ENCODE measurements at places on chromosomes 5 and 9.

DNA sequence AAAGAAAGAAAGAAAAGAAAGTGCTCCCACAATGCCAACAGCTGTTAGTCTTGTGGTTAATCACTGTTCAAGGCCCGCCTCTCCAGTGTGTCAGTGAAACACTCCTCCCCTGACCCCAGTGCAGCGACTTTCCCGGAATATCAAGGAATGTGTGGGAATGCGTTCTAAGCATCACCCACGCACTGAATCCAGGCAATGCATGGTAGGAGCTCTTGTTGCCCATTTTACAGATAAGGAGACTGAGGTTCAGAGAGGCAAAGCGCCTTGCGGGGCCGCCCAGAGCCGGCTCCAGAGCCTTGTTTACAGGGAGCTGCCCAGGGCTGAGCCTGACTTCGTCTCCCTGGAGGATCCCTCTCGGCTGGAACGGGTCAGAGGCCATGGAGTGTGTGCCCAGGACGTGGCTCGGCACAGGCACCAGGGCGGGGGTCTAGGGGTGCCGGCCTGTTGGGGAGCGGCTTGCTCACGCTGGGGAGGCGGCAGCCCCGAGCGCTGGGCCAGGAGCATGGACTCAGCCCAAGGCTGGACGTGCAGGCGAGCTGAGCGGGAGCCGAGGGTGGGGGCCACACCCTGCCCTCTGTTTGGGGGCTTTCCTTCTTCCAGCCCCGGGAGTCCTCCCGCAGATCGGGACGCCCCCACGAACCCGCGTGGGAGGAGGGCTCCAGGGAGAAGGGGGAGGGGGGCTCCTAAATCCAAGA is 823 bp downstream of the ST6GALNAC6 start:
- DNase-seq, result no peak

DNA sequence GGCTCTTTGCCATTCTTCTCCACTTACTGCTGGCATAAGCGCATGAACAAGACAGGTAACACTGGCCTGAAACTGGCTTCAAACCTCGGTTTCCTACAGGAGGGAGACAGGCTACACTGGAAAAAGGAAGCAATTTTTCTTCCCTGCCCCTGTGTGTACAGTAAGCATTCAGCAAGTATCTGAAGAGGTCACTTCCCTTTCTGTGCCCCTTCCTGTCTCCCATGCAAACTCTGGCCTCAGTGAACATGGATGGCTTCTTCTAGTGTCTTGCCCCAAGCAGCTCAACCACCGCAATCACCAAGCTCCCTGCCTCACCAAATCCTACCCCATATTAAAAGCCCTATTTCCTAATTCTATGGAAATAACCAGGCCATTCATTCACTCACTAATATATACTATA is 42.4 kb downstream of the SERINC5 start:
- DNase-seq, result no peak

- no peak for DNase-seq
Measured at GRCh38 chr5:142931896-142932686, 161.9 kb downstream of the ARHGAP26 start.

- no peak for DNase-seq
Measured at GRCh38 chr5:141084487-141084989, 9.9 kb upstream of the PCDHB2 start.

DNA sequence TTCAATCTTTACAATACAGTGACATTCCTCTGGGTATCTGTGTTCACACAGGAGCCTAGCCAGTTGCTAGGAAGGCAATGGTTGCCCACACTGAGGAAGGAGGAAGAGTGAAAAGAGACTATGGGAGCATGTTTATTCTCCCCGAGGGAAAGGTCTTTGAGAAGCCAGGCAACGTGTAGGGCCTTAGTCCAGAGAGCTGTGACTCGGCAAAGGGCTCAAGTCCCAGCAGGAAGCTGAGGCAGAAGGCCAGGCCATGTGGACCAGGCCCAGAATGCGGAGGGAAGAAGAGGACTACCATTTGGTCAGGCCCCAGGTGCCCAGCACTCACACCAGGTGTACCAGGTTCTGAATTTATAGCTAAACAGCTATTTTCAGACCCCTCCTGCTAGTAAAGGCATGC is 136.6 kb upstream of the DMAC1 start:
- no peak for DNase-seq

DNA sequence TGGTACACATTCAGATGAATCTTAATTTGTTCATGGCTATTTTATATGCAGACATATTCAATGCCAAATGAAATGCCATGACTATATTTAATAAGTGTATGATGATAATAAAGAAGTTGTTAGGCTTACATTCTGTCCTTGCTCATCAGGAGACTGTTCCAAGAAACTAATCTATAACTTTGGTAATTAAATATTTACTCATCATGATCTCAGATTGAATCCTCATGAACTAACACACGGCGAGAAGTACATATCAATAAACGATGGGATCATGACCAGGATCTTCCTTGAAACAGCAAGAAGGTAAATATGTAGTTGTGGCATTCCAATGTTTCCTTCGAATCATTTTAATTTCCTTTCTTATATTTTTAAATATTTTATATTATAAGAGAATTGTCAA is 12.5 kb upstream of the AGGF1 start:
- DNase-seq, result no peak

DNA sequence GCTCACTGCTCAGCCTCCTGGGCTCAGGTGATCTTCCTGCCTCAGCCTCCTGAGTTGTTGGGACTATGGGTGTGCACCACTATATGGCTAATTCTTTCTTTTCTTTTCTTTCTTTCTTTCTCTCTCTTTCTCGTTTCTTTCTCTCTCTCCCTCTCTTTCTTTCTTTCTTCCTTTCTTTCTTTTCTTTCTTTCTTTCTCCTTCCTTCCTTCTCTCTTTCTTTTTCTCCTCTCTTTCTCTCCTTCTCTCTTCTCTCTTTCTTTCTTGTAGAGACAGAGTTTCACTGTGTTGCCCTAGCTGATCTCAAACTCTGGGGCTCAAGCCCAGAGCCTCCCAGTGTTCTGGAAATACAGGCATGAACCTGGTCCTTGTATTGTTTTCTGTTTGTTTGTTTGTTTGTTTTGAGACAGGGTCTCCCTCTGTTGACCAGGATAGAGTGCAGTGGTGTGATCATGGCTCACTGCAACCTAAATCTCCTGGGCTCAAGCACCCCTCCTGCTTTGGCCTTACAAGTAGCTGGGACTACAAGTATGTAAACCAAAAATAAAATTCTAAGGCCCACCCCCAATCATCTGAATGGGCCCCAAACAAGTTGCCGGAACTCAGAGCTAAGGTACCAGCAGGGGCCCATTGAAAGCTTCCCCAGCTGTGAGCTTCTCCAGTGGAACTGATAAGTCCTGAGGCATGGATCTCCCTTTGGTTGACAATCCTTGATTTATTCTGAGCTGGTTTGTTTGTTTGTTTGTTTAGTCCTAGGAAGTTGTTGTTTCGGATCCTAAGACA is 11.9 kb upstream of the BTF3 start:
- no peak for DNase-seq

DNA sequence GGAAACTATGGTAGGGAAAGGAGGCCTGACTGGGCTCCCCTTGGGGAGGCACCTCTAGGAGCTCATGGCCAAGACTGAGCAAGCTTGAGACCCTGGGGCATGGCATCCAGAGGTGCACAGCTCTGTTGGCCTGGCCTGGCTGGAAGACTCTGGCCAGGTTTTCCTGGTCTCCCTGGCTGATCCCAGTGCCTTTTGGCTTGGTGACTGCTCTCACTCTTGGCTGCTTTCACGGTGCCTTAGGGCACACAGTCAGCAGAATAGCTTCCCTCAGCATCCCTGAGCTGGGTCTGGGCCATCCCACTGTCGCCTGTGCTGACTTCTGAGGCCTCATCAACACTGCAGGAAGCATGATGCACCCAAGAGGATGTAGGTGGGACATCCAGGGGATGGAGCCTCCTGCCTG is 13.4 kb upstream of the DELE1 start:
- DNase-seq, result no peak

- no peak for DNase-seq
Measured at GRCh38 chr5:28729067-28729466, 1690.7 kb upstream of the CDH9 start.

GRCh38 chr9:34502471-34502870 is 20.3 kb downstream of the ENHO start:
- DNase-seq, result no peak

DNA sequence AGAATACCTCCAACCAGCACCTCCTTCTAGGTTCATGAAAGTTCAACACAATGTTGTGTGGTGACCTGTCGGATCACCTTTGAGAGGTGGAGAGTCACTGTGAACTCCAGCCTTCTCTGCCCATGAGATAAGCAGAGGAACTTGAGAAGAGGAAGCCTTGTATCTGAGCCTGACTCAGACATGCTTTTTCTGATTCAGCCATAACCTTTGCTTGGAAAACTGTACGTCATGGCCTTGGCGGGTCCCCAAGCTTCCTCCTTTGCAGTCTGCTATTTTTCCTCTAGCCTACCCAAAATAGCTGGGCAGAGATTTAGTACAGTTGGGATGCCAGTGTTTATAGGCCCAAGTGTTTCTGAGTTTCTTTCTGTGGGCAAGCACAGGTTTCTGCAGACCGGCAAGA is 274.7 kb downstream of the CETN3 start:
- no peak for DNase-seq

DNA sequence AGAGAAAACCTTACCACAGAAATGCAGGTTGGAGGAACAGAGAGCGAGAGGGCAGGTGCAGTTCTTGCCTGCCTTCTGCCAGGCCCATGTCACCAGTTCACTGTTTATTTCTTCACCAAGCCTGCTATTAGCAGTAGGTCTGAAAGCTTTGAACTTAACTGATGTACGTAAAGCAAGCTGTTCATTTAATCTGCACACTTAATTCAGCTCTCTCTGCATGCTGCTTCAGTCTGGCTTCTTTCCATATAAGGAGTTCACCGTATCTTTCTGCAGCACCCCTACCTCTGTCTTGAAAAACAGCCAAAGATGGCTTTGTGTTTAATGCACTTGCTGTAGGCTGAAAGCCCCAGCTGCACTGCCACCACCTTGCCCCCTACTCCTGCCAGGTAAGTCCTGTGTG is 205.1 kb downstream of the RAB3C start:
- no peak for DNase-seq

DNA sequence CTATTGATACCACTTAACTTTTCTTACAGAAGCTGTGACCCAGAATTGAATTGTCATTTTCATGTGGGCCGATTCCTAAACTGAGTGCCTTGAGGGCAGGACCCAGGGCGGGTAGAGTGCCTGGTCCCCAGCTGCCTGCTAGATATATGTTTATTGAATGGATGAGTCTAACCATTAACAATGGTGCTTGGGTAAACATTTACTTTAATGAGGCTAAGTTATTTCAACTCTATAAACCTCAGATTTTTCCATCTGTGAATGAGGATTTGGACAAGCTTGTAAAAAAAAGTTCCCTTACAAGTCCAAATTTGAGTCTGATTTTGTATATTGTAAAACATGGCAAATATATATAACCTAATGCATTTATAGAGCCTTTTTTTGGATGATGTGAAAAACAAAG is 181.8 kb upstream of the ELL2 start:
- no peak for DNase-seq

- DNase-seq, result no peak
Measured at GRCh38 chr9:129140397-129141065, 29.3 kb downstream of the PTPA start.

GRCh38 chr5:10556289-10556807 is 7.5 kb upstream of the ANKRD33B start:
- no peak for DNase-seq

DNA sequence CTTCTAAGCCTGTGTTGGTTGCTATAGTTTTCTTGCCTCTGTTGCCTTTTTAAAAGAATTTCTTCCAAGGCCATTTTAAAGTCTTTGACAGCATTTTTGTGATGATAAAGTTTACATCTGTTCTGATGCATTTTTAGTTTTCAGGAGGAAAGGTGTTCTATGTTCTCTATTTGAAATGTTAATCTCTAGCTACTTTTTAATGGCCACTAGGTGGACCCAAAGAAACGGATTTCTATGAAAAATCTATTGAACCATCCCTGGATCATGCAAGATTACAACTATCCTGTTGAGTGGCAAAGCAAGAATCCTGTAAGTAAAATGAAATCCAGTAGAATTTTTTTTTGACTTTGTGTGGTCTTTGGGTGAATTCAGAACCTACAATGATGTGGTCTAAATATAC is 60.2 kb downstream of the MELK start:
- DNase-seq, result no peak

- DNase-seq, result no peak
Measured at GRCh38 chr9:70144131-70144503, 100.5 kb downstream of the MAMDC2 start.

DNA sequence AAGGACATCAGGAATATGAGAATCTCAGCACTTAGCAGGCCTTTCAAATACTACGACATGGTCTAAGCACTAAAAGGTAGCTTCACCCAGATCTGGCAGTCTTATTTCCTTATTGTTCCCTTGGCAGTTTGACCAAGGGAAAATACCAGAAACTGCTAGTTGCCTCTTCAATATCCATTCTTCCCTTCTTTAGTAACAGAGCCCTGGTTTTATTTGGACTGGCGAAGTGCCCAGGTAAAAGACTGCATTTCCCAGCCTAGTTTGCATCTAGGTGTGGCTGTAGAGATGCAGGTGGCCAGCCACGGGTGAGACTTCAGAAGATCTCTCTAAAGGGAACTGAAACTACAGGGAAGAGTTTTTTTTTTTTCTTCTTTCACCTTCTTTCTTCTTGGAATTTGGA is 21.6 kb downstream of the DMRT2 start:
- DNase-seq, result no peak

DNA sequence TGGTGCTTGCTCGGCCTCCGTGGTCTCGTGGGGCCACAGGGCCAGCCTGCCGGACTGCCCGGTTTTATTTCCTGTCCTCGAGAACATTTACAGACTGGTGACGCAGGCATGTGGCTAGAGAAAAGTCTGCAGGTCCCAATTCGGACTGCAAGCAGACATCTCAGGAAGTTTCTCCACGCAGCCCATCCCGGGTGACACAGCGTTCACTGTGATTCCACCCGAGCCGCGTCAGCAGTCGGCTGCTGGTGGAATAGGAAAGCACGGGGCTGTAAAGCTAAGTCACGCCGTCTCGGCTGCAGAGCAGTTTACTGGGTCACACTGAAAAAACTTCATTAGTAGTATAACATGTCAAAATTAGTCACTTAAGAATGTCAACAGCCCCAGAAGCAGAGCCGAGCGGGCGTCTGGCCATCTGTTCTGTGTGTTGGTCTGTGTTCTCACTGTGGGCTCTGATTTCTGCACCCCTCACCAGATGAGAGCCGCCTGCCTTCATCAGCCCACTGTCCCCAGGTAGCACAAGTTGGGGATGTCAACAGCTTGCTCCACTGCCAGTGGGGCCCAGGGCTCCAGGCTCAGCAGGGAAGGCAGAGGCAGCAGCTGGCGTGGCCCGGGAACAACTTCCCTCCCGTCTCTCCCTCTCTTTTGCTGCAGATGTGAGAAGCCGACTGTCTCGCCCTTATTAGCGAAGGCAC is 363.7 kb downstream of the IRX2 start:
- DNase-seq, result no peak

GRCh38 chr9:119252671-119253299 is 116.5 kb downstream of the BRINP1 start:
- no peak for DNase-seq

GRCh38 chr9:120109242-120109641 is 470.7 kb downstream of the CDK5RAP2 start:
- no peak for DNase-seq

- DNase-seq, result no peak
Measured at GRCh38 chr5:149001162-149001561, 61.7 kb downstream of the SH3TC2 start.

- DNase-seq, result no peak
Measured at GRCh38 chr5:88558366-88558765, 289.7 kb upstream of the TMEM161B start.
